Caki2 (cell line): ENCODE measurements at places on chromosomes 7 and 10. TPM values are rescaled to one million over a fixed set of nuclear protein-coding genes. Genes with fewer than 3 reads are reported as not detected.

Gene CDK1
- 148 and 152 TPM in 2 replicates for total RNA-seq

Gene FXYD4
- total RNA-seq = not detected in 2 replicates

Gene CARD11
- 9.7 and 10.3 TPM in 2 replicates for total RNA-seq

Gene FOXP2
- total RNA-seq = 2.4 and 4.2 TPM in 2 replicates

Gene ICA1
- total RNA-seq = 2.1 and 12.5 TPM in 2 replicates

Gene IFIT1
- total RNA-seq = 19.8 and 26.9 TPM in 2 replicates

Gene AGBL3
- total RNA-seq = 0.81 and 1.5 TPM in 2 replicates

Gene ZNF853
- not detected in 2 replicates for total RNA-seq

Gene H2BK1
- not detected in 2 replicates for total RNA-seq

Gene SPDYE1
- total RNA-seq = not detected in 2 replicates

Gene GHRHR
- not detected in 2 replicates for total RNA-seq

Gene SPAM1
- total RNA-seq = not detected in 2 replicates

- DNase-seq = no peak
These were observed 144.5 kb upstream of the POT1 start for GRCh38 chr7:125074141-125074540.

- DNase-seq = no peak
These were observed 108.3 kb downstream of the GLI3 start for GRCh38 chr7:42128703-42129102.

DNA sequence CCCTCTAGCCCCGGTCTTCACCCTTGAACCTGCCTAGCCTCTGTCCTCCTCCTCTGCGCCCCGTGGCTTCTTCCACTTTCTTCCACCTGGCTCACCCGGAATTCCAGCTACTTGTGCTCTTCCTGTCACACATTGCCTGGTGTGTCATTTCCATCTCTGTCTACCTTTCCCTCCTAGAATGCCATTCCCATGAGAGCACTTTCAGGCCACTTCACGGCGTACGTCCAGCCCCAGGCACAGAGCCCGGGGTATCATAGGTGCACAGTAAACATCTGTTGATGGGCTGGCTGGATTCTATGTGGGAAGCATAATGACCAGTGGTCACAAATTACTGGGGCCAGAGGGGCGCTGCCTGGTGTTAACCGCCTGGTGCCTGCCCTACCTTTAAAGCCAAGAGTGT, 161.3 kb downstream of the CUX1 start:
- DNase-seq = no peak

DNA sequence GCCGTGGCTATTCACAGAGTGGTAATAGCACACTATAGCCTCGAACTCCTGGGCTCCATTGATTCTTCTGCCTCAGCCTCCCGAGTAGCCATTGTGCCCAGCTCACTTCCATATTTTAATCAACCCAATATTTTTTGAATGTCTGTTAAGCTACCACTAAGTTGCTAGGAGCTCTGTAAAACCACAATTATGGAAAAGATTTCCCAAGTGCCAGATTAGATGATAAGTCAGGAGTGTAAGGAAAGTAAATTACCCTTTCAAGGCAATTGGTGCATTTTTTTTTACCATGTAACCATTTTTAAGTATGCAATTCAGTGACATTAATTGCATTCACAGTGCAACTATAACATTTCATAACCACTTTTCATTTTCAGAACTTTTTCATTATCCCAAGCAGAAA, 87.5 kb upstream of the GATAD1 start:
- no peak for DNase-seq

DNA sequence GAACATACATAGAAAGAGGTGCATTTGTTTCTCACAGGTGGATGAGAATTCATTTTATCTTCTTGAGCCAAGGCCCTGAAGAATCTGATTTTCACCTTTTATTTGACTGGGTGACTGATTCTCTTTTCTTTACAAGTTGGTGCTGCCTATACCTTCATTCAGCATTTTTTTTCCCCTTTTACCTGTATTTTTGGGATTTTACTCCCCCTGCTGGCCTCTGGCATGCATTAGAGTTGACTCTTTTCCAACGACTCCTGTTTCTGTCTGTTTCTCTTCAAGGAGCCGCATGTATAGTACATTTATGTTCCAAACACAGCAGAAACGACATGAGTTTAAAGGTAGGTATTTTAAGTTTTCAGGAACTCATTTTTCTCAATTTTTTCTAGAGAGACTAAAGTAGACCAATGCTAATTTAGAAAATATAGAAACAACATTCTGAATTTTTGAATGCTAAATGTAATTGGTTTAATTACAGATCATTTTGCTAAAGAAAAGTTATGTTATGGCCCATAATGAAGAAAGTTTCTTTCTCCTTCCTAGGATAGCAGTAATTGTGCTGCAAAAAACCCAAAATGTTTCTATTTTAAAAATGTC, 149.8 kb upstream of the HDAC9 start:
- peak; percentile 63 for DNase-seq

GRCh38 chr7:15485431-15485830, 76.4 kb downstream of the AGMO start:
- no peak for DNase-seq

DNA sequence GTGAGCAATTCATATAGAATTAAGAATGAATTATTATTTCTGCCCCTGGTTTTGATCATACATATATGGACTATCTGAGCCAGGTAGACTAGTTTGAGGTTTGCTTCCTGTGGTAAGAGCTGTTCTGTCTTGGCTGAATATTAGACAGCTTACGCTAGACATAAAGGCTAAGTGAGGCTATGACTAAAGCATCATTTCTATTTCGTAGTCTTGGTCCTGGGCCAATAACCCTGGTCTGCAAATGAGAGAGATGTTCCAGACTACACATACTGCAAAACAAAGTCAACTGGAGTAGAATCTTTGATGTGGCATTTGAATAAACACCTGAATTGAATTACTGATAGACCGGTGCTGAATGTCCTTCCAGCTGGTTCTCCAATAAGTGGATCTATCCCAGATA, 40.8 kb upstream of the CACNB2 start:
- no peak for DNase-seq

- peak; percentile 11 for DNase-seq
These were observed 161.0 kb downstream of the TEX36 start for GRCh38 chr10:125521721-125522680.

DNA sequence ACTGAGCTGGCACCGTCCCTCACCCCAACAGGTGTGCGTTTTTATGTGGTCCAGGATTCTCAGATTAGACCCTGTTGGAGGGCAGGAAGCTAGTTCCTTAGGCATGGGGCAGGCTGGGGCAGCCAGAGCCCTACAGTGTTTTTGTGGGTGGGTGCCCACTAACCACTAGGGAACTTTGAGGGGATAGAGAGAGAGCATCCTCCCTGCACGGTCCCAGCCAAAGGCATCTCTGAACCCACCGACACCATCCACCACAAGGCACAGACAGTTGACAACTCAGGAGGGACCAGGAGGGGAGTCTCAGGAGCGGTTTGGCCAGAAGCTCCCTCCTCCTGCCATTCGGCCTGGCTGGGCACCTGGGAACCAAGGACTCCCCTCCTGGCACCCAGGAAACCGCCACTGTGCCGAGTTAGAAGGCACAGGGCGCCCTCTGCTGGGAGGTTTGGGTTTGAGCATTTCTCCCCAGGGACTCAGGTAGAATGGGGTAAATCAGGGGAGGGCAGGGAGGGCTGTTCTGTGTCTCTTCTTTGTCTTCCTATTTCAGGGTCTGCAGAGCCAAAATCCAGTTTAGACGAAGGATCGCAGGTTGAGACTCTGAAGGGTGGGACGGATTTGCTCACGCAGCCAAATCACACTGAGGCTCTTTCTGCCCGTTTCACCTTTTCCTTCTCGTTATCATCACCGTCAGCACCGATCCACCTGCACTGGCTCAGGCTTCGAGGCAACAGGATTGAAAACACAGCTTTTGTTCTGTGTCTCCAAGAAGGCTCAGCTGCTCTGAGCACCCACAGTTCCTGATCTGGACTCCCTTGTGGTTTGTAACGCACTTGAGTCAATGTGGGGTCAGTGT, 84.8 kb upstream of the COL13A1 start:
- peak; percentile 21 for DNase-seq

- peak; percentile 73 for DNase-seq
These were observed 12.9 kb upstream of the VIM start for GRCh38 chr10:17214971-17215781.

- DNase-seq = no peak
These were observed 227.6 kb upstream of the PLXDC2 start for GRCh38 chr10:19588608-19589007.

- no peak for DNase-seq
These were observed 5.1 kb downstream of the ITPRIP start for GRCh38 chr10:104333032-104333727.

- DNase-seq = no peak
These were observed 120.0 kb downstream of the ADAM12 start for GRCh38 chr10:126268013-126268920.

DNA sequence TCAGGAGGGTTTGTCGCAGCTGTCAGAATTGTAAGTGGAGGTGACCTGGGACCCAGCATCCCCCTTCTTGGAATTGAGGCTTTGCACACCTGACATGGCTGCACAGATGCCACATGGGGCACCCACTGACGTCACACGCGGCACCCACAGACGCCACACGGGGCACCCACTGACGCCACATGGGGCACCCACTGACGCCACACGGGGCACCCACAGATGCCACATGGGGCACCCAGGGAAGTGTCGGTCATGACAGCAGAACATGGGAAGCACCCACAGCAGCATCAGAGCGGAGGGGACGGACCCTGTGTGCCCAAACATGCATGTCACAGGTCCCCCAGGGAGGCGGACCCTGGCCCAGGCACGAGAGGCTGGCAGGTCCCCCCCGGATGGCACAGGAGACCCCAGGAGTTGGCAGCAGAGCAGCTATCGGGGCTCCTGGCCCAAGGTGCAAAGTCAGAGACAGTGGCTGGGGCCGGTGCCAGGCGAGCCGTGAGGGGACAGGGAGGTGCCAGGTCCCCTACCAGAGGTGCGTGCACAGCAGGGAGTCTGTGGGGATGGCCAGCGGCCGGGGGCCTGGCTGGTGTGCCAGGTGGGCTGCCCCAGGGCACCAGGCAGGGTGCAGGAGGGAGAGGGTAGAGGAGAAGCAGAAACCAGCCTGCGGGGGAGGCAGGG, 21.1 kb downstream of the KNDC1 start:
- DNase-seq = no peak

- DNase-seq = no peak
These were observed 81.4 kb upstream of the MGMT start for GRCh38 chr10:129385600-129385999.

GRCh38 chr10:35025916-35026315, 64.2 kb downstream of the CUL2 start:
- no peak for DNase-seq

- DNase-seq = no peak
These were observed 28.3 kb upstream of the ELMO1 start for GRCh38 chr7:37476881-37477450.

GRCh38 chr10:78214955-78215354, 181.3 kb downstream of the RPS24 start:
- no peak for DNase-seq

DNA sequence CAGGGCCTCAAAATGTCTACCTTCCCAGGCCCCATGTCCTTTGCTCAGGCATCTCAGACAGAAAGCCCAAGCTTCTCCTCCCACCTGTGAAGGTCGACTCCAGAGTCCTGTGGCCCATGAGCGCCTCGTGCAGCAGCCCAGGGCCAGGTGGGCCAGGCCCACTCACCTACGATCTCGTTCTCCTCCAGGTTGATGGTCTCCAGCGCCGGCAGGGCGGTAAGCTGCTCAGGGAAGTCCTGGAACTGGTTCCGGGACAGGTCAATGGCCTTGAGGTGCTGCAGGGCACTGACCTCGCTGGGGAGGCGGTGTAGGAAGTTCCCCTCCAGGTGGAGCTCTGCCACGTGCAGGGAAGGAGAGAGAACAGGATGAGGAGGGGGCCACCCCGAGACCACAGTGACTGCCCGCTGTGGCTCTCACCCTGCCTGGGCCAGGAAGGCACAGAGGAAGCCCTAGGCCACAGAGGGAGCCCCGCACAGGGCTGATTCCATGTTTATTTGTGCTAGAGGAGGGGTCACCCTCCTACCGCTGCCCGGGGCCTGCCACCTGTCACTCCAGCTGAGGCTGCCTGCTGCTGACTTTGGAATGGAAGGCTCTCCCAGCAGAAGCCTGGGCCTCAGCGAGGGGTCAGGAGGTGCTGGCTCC, 40.0 kb upstream of the NPFFR1 start:
- DNase-seq = no peak

DNA sequence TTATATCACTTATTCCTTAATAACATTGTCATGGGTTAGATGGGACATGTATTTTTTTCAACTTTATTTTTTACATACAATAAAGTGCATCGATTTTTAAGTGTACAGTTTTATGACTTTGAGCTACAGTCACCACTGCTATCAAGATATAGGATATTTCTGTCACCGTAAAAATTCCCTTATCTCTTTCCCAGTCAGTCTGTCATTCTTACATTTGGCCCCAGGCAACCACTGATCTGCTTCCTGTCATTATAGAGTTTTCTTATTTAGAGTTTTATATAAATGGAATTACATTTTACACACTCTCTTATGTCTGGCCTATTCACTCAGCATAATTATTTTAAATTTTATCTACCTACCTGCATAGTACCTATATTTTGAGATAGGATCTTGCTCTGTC, 145.2 kb downstream of the AUTS2 start:
- DNase-seq = no peak

- peak; percentile 75 for DNase-seq
These were observed 56.9 kb upstream of the FAM133B start for GRCh38 chr7:92647011-92647625.

GRCh38 chr10:317926-318325, 182.7 kb downstream of the ZMYND11 start:
- DNase-seq = no peak

- DNase-seq = no peak
These were observed 9.1 kb downstream of the TMEM270 start for GRCh38 chr7:73870041-73870492.

GRCh38 chr10:33041783-33042437, 83.9 kb upstream of the ITGB1 start:
- DNase-seq = no peak

DNA sequence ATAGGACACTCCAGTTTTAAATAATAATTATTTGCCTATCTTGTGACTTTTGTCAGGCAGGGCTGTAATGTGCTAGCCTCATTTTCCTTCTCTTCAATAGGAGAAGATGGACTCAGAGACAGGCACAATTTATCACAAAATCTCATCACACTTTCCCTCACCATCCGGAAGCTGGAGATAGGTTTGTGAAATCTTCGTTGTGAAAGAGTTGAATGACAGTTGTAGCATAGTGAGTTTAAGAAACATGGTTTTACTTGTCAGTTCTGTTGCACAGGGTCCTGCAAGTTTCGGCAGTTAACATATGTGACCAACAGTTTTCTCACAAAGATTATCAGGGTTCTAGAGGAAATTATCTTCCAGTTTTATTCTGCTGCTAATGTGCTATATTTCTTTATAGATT, 37.7 kb upstream of the MAP3K8 start:
- DNase-seq = no peak

GRCh38 chr7:17370901-17371585, 72.6 kb downstream of the AHR start:
- DNase-seq = peak; percentile 42
